ENCODE measurements at places on chromosomes 12 and 14.

DNA sequence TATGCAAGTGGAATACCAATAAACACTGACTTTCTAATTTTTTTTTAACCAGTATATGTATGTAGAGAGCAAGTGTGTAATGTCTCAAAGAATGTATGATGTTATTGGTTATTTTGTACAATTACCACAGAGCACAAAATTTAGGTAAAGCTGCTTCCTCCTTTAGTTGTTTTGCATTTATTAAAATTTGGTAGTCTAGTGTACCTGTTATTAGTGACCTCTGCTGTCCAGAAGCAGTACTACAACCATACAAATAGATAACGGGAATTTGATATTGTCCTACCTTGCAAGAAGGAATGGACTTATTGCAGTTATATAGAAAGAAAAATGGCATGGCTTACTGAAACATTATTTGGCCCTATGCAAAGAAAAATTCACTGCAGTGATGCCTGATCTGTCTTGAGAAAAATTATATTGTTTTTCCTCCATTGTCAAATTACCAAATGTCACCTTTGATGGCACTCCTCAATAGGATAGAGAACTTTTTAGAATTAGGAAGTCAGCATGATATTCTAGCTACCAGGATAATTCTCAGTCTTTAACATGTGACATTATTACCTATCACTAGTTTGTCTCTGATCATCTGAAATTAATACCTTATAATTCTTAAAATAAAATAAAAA lies 153.9 kb upstream of the RMST start:
- DNase-seq, result peak; percentile 2

- DNase-seq, result no peak
Observed at GRCh38 chr12:94209240-94209639, 60.9 kb downstream of the PLXNC1 start.

DNA sequence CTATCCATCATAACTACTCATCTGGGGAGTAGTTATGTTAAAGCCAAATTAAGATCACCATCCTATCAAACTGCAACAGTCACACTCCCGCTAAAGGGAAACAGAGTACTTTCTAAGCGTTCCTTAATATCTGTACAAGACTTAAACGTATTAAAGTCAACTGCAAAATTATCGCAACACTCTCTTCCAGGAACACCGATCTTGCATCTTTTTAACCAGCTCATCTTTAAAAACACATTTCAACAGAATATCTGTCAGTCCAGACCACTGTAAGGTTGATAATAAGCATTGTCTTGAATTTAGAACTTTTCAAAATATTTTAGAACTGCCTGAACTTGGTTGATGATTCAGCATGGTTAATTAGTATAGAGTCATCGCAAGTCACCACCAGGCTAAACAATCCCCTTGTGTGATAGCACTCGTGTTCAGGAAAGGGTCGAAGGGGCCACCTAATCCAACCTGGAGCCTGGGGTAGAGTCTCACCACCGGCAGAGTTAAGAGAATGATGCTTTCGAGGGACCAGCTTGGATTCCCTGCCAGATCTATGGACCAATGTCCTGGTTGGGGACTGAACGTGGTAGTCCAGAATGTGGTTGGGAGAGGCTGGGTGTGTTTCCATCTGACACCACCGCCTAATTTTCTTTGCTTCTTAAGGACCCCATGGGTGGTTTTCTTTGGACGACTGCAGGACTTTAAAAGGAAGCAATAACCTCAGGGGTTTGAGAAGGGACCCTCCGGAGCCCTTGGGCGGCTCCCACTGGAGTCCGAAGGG lies 890 bp downstream of the SPTLC2 start:
- peak; percentile 39 for DNase-seq

- DNase-seq, result no peak
Observed at GRCh38 chr12:18108611-18109010, 18.6 kb upstream of the RERGL start.

- DNase-seq, result peak; percentile 23
Observed at GRCh38 chr14:105337966-105338741, 23.6 kb downstream of the PACS2 start.

DNA sequence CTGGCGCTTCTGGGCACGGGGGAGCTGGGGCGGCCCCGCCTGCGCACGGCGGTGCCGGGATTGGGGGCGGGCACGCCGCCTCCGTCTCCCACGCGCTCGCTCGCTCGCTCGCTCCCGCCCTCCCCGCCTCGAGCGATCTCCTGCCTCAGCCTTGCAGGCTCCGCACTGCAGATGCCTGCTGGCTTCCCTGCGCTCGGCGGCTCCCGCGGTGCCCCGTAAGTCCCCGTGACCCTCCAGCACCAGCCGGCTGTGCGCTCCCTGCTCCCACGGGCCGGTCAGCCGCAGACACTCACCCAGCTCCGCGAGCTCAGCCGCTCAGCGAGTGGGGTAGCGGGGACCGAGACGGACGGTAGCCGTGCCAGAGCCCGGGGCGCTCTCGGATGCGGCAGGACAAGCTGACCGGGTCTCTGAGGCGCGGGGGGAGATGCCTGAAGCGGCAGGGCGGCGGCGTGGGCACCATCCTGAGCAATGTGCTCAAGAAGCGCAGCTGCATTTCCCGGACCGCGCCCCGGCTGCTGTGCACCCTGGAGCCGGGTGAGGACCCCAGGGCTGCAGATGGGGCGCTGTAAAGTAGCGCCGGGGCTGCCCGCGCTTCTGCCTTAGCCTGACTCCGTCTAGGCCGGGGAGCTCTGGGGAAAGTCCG lies at the start of gene TBC1D30:
Gene TBC1D30 (plus strand): TSS at position 148 of the 643 bp plus-strand sequence. CDS start 233 bp downstream, at position 381.
- DNase-seq, result peak; percentile 4

DNA sequence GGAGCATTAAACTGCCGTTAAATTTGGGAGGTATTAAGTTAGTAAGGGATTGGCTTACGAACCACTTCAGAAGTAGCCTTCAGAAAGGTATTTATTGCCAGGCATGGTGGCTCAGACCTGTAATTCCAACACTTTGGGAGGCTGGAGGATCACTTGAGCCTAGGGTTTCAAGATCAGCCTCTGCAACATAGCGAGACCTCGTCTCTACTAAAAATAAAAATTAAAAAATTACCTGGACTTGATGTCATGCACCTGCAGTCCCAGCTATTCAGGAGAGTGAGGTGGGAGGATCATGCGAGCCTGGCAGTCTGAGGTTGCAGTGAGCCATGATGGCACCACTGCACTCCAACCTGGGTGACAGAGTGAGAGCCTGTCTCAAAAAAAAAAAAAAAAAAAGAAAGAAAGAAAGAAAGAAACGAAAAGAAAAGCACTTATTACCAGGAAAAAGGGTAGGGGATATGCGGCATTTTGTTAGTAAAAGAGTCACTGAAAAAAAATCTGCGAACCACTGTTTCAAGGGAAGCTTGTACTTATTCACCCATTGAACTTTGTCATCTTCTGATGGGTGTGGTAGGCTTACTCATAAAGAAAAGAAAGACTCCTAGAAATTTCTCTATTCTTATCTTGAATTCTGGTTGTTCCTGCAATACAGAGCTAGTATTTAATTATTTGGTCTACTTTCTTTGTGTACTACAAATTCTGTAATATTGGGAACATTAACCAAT lies 33.6 kb upstream of the PLEKHA5 start:
- DNase-seq, result no peak

- no peak for DNase-seq
Observed at GRCh38 chr14:26992403-26993115, 394.7 kb upstream of the NOVA1 start.

GRCh38 chr14:52741865-52742264 lies 11.9 kb downstream of the STYX start:
- no peak for DNase-seq

- no peak for DNase-seq
Observed at GRCh38 chr14:91354221-91354916, 63.3 kb downstream of the CCDC88C start.

- DNase-seq, result no peak
Observed at GRCh38 chr12:69168828-69169227, 70.5 kb upstream of the CPSF6 start.

DNA sequence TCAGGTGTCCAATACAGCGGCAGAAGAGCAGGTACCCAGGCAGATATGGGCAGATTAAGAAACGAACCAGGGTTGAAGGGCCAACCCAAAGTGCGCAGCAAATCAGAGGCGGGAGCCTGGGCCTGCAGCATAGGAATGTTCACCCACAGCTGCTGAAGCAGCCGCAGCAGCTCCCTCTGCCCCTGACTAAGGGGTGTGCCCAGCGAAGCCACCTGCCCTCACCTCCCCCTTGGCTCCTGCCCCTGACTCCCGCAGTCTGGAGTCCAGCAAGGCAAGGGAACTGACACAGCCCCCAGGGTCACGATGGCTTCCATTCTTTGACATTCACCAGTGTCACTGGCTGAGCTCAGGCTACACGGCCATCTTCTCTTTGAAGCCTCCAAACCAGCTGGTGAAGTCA lies 27.3 kb upstream of the ZFP36L1 start:
- no peak for DNase-seq

- DNase-seq, result no peak
Observed at GRCh38 chr12:43676183-43676813, 82.3 kb downstream of the PUS7L start.

GRCh38 chr14:21098892-21099595 lies 589 bp upstream of the ZNF219 start:
- DNase-seq, result no peak

GRCh38 chr12:49990273-49990672 lies 17.5 kb downstream of the AQP6 start:
- DNase-seq, result no peak

DNA sequence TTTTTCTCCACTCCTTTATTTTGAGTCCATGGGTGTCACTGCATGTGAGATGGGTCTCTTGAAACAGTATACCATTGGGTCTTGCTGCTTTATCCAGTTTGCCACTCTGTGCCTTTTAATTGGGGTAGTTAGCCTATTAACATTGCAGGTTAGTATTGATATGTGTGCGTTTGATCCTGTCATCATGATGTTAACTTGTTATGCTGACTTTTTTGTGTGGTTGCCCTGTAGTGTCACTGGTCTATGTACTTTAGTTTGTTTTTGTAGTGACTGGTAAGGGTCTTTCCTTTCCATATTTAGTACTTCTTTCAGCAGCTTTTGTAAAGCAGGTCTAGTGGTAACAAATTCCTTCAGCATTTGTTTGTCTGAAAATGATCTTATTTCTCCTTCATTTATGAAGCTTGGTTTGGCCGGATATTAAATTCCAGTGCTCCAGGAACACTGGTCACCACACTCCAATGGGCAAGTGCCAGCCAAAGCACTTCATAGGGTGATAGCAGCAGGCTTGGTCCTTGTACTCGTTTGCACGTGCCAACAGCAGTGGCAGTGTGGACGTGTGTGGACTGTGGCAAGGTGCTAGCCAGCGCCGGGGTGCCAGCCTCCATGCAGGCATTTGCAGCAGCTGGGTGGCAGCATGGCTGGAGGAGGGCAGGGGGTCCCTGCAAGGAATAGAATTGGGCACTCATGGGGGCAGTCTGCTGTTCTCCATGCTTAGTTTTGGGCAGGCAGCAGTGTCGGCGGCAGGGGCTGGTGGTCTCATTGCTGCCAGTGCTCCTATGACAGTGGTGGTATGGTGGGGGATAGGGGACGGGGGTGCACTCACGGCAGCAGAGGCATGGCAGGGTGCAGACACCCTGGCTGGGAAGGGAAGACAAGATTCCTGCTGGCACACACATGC lies 53.5 kb downstream of the FRS2 start:
- DNase-seq, result no peak

DNA sequence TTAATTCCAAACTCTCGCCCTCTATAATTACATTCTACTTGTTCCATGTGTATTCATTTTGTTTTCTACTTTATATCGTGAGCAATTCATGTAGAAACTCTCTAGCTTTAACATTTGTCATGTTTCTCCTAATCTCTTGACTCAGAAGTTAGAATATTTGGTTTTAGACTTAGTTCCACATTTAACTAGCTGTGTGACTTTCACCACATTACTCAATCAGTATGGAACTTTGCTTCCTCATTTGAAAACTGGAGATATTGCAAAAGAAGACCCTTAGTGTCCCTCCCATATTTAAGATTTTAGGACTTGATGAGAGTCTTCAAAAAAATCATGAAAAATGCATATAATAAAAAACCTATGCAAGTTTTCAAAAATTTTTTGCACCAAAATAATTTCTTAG lies 447.5 kb downstream of the GXYLT1 start:
- DNase-seq, result no peak

GRCh38 chr12:39372929-39373328 lies 70.0 kb downstream of the KIF21A start:
- DNase-seq, result no peak

DNA sequence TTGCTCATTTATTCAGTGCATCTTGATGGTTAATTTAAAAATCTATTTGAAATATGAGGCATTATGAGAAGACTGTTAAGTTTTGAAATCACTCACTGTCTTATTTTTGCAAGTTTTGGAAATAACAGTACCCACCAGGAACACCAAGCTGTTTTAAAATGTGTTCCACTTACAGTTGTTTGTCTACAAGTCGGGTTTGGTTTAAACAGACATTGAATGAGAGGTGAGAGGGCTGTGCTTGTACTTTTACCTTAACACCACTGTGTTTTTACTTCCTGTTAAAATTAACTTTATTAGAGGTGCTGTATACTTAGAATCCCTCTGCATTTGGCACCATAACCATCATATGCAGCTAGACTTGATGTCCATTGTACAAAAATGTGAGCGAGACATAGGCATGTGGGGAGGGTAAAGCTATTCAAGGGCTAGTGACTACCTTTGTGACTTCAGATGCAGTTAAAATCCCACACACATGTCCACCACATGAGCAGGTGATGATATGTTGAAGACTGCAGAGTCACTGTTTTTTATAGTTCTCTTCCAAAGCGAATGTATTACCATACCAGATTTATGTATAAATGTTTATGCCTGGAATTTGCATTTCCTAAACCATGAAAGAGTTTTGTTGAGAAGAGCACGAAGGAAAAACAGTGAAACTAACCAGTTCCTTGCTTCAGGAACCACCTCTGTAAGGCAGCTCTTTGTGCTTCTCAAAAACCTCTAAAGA lies 12.9 kb downstream of the ELK3 start:
- DNase-seq, result no peak

DNA sequence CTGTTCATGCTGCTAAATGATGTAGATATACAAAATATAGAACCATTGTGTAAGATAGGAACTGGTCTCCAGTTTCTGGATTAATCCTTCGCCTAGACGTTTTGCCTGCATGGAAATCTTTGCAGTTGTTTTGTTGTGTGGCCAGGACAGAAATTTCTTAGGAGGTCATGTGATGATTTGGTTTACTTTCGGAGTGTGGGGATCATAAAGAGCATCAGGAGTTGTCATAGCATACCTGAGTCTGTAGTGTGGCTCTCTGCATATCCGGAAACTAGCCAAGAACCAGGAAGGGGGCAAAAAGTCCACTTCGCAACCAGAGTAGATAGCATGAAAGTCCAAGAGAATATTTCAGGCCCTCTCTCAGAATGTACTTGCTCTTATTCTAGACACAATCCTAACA lies 3.1 kb downstream of the SAMD4A start:
- no peak for DNase-seq

DNA sequence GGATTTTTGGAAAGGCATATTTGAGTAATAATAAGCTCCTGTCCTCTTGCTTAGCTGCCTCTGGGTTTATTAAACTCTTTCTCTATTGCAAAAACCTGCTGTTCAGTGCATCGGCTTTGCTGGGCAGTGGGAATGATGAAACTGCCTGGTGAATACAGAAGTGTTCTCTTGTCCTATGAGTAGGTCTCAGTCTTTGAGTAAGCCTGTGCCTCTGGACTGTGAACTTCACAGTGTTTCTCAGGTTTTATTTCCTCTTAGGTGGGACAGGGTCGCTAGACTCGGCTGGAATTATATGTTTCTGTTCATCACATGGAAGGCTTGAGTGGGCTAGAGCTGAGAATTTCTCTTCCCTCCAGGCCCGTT lies 46.4 kb downstream of the CRADD start:
- no peak for DNase-seq

- no peak for DNase-seq
Observed at GRCh38 chr14:39554576-39554975, 122.3 kb upstream of the FBXO33 start.

GRCh38 chr14:104383996-104384775 lies 195.4 kb upstream of the C14orf180 start:
- no peak for DNase-seq

All from C1 segment of cervical spinal cord (tissue), 14 donors.